Endodermal cell (in vitro differentiated cells): ENCODE measurements at places on chromosomes 1 and 21.
A peak's percentile ranks its signal among the peaks of the same experiment; 100 is the strongest.

GRCh38 chr1:160540859-160541233 lies 17.8 kb upstream of the SLAMF6 start:
- DNase-seq, result no peak

DNA sequence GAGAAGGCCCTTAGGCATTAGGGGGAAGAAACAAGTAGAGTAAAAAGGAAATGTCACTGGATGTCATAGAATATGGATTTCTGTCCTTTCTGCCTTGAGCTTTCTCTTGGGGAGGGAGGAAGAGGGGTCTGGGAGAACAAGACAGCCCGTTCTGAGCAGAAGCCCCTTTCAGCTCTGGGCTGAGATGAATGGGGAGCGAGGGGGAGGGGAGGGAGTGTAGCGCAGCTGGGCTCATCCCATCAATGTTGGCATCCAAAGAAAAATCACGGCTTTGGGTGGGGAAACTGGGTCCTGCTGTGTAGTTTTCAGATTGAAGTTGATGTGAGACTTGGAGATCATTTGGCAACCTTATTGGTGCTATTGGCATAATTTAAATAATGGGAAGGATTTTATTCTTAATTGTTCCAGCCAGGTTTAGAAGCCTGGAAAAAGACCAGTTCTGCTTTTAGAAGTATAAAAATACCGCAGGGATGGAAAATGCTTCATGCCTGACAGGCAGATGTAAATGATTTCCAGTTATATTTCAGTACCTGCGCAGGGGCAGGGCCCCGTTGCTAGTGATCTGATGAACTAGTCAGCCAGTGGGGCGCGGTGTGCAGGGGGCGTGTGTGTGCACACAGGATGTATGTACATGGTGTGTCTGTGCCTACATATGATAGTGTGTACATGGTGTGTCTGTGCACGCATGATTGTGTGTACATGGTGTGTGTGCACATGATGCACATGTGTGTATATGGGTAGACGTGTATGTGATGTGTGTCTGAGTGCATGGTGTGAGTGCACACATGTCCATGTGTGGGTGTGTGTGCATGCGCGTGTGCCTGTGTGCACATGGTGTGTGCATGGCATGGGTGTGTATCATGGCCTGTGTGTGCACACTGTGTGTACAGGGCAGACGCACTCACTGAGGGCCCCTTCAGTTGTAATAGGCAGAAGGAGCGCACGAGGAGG lies 36.0 kb downstream of the ABCG1 start:
- DNase-seq, result no peak

DNA sequence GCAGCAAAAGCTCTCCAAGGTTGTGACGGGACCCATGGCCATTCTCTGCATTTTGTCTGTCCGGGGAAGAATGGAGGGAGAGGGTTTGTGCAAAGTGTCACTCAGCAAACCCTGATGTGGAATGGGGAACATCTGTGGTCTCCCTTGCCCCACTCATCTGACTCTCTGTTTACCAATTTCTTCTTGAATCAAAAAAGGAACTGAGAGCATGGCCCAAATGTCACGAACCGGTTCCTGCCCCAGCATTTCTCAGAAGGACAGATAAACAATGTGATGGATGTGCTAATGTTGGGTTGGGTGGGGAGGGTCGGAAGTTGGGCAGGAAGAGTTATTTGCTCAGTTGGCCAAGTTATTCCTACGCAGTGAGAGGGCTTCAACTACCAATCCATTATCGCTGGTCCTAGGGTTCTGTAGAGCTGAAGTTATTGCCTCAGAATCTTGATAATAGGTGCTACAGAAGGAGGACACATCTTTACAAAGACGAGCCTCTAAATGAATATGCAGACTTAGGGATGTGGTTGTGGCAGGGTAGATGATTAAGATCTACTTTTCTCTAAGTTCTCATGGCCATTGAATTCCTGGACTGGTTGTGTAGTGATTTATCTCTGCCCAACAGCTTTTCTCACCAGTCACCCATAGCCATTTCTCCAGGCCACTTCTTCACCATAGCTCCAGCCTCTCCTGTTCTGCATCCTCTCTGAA lies 9.6 kb upstream of the DUSP12 start:
- DNase-seq, result no peak

DNA sequence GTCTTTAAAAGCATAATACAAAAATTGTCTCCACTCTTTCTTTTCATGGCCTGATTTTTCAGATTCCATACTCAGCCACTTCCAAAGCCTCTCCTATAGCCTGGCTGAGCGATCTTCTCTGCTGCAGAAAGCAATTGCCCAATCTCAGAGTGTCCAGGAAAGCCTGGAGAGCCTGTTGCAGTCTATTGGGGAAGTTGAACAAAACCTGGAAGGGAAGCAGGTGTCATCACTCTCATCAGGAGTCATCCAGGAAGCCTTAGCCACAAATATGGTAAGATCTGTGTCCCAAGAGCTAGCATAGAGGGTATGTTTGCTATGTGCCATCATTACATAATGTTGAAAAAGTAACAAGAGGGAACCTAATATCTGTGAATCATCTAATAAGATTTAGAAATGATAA lies 130.7 kb upstream of the BMP8A start:
- no peak for DNase-seq

- DNase-seq, result peak; percentile 47
Measured at GRCh38 chr21:45161038-45161945, 86.9 kb downstream of the ADARB1 start.

DNA sequence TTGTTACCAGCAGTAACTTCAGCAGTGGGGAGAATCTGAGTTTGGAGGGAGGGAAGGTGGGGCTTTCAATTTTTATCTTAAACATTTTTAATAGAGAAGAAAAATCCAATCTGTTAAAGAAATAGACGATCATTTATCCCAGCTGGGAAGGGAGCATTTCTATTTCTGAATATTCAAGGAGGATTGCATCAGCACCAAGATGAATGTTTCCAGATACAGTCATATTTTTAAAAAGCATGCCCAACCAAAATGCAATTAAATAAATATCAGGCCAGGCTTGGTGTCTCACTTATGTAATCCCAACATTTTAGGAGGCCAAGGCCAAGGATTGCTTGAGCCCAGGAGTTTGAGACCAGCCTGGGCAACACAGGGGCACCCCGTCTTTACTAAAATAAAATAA lies 1.7 kb upstream of the ATP1A4 start:
- no peak for DNase-seq

GRCh38 chr21:35072960-35073359 lies 23.9 kb upstream of the RUNX1 start:
- no peak for DNase-seq

DNA sequence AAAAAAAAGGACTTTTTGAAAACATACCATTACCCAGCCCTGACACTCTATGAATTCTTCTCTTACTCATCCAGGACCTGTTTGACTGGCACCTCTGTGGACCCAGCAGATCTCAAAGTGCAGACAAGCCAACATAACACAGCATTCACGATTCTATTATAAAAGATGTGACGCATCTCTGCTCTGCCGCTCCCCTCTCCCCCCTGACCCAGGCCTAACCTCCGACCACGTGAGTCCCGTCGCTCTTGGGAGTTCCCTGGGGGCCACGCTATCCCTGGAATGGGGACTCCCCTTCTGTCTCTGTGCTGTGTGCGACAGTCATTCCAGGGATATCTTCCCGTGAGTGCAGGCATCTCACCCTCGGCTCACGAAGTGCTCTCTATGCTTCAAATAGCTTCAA lies 21.1 kb downstream of the LRRC38 start:
- DNase-seq, result no peak

DNA sequence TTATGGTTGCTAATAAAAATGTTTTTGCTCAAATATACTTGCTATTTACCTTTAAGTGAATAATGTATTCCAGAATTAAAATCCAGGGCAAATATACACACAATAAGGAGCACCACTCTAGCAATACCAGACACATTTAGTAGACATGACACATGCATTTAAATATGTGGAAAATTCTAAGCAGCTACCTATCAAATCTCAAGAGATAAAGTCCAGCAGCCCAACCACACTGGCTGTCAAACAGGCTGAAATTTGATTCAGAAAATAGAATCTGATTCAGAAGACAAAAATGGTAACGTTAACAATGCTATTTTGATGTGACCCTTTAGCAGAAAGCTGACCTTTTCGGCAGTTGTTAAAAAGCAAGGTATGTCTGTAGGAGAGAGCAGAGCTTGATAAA lies 42.3 kb downstream of the PLEKHO1 start:
- DNase-seq, result no peak

DNA sequence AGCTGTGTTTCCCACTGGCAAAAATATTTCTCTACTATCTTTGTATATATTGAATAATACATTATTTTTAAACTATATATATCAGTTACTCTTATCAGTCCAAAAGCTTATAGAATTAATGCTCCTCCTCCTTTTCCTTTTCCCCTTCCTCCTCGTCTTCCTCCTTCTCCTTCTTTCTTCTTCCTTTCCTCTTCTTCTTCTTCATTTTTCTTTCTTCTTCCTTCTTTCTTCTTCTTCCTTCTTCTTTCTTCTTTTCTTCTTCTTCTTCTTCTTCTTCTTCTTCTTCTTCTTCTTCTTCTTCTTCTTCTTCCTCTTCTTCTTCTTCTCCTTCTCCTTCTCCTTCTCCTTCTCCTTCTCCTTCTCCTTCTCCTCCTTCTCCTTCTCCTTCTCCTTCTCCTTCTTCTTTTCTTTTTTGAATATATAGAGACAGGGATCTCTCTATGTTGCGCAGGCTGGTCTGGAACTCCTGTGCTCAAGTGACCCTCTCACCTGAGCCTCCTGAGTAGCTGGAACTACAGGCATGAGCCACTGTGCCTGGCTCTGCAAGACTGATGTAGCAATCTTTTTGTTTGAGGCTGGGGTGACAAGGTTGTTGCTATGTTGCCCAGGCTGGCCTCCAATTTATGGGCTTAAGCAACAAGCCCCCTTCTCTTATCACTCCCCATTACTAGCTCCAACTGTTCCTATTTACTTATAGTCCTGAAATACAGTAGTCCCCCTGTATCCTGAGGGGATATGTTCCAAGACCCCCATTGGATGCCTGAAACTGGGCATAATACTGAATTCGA lies 47.4 kb downstream of the MAGI3 start:
- DNase-seq, result no peak

- no peak for DNase-seq
Measured at GRCh38 chr1:17121881-17122280, 2.6 kb upstream of the PADI2 start.

DNA sequence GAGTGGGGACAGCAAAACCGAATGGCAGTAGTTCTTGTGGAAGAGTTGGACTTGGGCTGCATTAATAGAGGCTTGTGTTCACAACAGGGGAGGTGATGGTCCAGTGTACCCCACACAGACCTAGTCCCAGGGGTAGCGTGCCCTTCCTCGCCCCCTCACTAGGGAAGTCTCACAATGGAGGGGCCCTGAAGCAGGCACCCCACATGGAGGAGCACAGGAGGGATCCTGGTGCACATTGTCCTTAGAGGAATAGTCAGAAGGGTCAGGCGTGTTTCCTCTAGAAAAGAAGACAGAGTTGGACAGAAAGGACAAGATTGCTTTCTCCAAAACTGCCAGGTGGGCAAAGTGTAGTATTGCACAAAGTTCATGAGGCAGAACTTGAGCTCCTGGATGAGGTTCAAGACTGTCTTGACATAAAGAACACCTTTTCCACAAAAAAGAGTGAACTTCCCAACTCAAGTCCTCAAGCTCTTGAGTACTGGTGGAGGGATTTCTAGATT lies 23.3 kb downstream of the ETNK2 start:
- no peak for DNase-seq

DNA sequence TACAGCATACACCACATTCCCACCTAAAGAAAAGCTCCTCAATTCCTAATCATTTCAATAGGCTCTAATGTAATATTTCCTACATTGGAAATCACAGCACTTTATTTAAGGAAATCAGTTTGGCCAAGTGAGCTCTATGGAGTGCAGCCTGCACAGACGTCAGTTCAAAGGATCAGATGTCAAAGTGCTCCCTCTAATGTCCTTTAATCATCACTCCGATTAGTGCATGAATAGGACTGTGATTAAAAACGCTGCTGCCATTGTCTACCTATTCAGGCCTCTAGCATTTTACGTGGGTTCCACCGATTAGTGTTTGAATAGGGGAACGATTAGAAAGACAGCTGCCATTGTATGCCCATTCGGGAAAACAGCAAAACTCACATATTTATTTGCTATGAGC lies 50.2 kb downstream of the DPYD start:
- DNase-seq, result no peak

- DNase-seq, result peak; percentile 32
Measured at GRCh38 chr1:55334160-55334559, 119.0 kb upstream of the USP24 start.

- no peak for DNase-seq
Measured at GRCh38 chr1:102834688-102835320, 273.5 kb downstream of the COL11A1 start.

GRCh38 chr1:30790850-30791778 lies 33.5 kb upstream of the LAPTM5 start:
- DNase-seq, result no peak

GRCh38 chr1:9028921-9029705 lies 2.9 kb upstream of the SLC2A7 start:
- DNase-seq, result no peak

DNA sequence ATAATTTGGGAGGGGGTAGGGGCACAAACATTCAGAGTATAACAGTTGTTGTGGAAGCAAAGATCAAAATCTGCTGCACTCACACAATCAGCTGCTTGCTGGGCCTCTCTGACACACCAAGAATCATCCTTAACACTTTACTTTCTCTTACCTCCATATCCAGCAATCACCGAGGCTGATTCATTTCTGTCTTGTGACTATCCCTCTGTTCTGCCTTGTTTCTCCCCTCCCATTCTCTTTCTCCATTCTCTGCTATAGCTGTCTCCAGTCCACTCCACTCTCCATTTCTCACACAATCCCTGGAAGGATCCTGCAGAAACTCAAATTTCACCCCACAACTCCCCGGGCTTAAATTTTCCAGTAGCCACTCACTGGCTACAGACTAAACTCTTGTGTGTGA lies 91.8 kb upstream of the NGF start:
- no peak for DNase-seq

GRCh38 chr1:199809311-199809710 lies 218.2 kb upstream of the NR5A2 start:
- no peak for DNase-seq

- DNase-seq, result no peak
Measured at GRCh38 chr1:17120962-17121837, 1.9 kb upstream of the PADI2 start.

DNA sequence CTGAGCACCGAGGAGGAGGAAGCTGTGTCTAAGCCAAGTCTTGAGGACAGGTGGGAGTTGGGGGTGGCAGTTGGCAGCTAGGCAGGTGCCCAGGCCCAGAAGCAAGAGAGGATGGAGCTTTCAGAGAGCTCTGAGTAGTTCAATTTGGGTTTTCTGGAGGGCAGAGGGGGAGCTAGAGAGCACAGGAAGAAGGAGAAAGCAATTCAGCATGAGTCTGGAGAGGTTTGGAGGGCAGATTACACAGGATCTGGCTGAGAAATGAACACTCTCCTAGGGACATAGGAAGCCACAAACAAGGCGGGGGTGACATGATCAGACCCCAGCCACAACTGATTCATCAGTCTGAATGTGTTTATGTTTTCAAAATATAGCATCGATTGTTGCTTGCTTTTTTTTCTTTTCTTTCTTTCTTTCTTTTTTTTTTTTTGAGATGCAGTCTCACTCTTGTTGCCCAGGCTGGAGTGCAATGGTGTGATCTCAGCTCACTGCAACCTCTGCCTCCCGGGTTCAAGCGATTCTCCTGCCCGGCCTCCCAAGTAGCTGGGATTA lies 23.8 kb downstream of the PTPRF start:
- DNase-seq, result peak; percentile 75
